ENCODE measurements at places on chromosomes 1 and 21. TPM values are rescaled to one million over a fixed set of nuclear protein-coding genes. Genes with fewer than 3 reads are reported as not detected.

Gene SELL
- total RNA-seq = 12.1 TPM

Gene TMEM82
- not detected for total RNA-seq

DNA sequence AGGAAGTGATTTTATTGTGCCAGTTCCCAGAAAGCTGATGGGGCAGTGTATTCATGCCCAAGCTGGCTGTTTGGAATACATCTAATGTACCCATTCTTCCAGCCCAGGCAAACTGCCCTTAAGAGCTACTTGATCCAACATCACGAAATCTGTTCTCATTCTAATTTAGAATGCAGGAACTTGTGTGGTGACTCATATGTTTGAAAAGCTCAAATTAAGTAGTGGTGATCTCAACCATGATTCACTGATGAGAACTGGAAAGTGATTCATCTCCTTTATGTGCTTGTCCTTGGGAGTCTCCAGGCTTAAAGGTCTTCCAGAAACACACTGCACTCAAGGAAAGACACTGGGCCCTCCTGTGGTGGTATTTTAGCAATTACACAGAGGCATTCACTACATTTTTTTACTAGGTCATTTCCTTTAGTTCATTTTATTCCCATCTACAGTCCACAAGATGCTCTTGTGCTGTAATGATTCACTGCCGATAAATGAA, 65.4 kb downstream of the RPE65 start:
- peak; percentile 67 for DNase-seq

- no peak for DNase-seq
Measured at GRCh38 chr1:42335809-42336518, 929 bp upstream of the FOXJ3 start.

- peak; percentile 18 for DNase-seq
Measured at GRCh38 chr1:29282924-29283803, 46.8 kb downstream of the PTPRU start.

DNA sequence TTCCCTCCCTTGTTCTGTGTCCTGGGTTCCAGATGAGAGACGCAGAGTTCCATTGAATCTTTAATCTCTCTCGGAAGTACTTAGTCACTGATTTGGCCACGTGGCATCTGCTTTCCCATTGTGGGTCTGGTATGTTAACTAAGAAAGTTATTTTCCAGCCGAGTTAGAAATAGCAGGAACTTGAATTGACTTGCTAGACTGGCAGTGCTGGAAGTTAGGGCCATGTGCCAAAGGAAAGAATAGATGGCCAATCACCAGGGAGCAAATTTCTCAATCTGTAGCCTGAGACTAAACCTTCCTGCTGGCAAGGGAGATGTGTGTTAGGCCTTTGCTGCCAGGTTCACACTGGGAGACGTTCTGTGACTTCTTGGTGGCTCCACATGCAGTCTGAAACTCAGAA, 24.2 kb upstream of the SLFNL1 start:
- no peak for DNase-seq

DNA sequence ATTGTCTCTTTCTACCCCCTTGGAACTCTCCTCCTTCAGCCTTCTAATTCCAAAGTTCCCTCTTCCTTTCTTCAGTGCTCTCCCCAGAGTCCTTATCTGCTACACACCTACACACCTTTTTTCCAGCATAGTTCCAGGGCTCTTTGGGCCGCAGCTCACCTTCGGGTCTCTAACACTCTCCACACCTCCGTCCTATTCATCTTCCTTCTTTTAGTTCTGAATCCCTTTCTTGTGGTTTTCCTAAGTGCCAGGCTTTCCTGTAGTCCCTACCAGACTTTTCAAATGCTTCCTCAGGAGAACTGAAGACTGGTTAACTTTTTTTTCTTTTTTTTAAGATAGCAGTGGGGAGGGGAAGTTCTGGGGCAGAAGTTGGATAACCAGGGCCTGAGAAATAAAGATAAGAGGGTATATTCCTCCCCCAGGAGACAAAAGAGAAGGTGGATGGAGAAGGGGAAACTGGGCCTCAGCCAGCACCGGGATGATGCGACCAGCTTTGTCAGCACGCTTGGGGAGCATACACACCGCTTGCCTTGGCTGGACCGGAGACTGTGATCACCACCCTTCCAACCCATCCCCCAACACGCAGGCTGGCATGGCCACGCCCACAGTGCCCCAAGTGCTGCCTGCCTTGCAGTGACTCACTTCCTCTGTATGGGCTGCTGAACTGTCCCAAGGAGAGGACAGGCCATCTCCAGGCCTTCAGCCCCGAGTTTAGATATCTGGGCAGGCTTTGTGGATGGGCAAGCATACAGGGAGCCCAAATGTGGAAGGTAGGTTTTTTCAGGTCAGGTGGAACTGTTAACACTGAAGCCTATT, 2.5 kb upstream of the CERS2 start:
- DNase-seq = peak; percentile 95

- DNase-seq = no peak
Measured at GRCh38 chr1:19400875-19401534, 84.3 kb downstream of the CAPZB start.

DNA sequence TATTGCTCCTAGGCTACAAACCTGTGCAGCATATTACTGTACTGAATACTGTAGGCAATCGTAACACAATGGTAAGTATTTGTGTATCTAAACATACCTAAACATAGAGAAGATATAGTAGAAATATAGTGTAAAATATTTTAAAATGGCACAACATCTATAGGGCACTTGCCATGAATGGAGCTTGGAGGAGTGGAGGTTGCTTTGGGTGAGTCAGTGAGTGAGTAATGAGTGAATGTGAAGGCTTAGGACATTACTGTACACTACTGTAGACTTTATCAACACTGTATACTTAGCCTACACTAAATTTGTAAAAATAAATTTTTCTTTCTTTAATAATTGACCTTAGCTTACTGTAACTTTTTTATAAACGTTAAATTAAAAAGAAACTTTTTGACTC, 7.9 kb downstream of the LEFTY2 start:
- DNase-seq = no peak

- DNase-seq = peak; percentile 61
Measured at GRCh38 chr1:203271018-203271743, 34.1 kb upstream of the BTG2 start.

- no peak for DNase-seq
Measured at GRCh38 chr21:46100906-46101305, 3.0 kb downstream of the COL6A2 start.

DNA sequence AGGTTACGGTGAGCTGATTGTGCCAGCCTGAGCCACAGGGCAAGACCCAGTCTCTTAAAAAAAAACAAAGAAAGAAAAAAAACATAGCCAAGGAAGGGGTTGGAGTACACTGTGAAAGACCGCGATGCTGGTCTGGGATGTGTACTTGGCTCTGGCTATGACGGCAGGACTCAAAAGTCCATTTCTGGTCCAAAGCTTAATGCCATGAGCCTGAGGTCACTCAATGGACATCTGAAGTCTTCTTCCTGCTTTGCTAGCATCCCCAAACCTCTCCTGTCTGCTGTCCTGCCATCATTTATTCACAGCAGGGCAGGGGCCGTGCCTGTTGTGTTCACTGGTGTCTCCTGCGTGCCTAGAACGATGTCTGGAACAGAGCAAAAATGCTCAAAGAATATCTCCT, 1.5 kb upstream of the ARHGEF10L start:
- no peak for DNase-seq

- DNase-seq = no peak
Measured at GRCh38 chr1:247328311-247328710, 3.4 kb downstream of the ZNF496 start.

DNA sequence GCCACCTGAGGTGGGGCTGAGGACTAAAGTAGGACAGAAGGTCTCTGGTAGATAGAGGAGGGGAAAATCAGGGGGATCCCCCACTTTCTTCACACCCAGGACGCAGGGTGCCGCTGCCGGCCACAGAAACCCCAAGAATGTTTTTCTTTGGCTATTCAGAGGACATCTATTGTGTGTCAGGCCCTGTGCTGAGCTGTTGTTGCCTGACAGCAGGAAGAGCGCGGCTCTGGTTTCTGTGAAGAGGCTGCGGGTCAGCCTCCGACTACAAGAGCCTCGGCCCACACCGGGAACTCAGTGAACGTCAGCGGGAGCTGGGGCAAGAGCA, 407 bp upstream of the PIGV start:
- DNase-seq = no peak
